Pulmonary artery endothelial cell (primary cell): ENCODE measurements at places on chromosomes 1 and 21. TPM values are rescaled to one million over a fixed set of nuclear protein-coding genes. Genes with fewer than 3 reads are reported as not detected.

PLPPR4 gene
- total RNA-seq, result not detected in 2 replicates

NENF gene
- 19.9 and 23.3 TPM in 2 replicates for total RNA-seq

- no peak for DNase-seq
These were observed 162.7 kb downstream of the PIGK start for GRCh38 chr1:77056525-77056924.

GRCh38 chr1:226482196-226482595 lies 66.4 kb upstream of the STUM start:
- DNase-seq, result no peak

GRCh38 chr1:89563957-89564604 lies 39.5 kb downstream of the LRRC8B start:
- no peak for DNase-seq

DNA sequence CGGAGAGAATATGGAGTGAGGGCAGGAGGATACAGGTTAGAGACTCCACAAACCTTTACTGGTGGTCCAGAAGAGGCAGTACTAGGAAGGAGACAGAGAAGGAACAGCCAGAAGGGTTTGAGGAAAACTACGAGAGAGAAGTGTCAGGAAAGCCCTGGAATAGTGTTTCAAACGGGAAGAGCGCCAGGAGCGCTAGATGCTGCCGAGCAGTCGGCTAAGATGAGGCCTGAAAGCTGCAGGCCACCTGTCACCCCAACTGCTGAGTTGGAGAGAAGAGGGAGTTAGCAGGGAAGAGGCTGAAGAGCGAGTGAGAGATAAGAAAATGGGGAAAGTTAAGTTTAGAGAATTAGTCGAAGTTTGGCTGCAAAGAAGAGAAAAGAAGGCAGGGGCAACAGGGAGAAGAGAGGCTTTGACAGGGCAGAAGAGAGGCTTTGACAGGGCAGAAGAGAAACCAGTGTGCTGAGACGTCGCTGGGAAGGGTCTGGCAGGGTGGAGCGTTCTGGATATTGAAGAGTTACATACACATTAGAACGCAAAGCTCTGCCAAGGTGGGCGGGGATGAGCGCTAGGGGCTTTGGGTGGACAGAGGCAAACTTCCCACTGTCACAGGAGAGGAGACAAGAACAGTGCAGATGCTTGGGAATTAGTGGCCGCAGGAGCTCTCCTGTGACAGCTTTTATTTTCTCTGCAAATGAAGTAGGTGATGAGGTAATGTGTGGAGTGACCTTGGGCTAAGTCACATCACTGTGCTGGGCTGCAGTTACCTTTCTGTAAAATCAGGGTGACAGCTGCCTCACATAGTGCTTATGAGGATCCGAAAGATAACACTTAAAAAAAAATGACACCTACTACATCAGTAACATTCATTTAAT lies 31.2 kb downstream of the PCSK9 start:
- DNase-seq, result no peak

CYP4A11 gene
- total RNA-seq, result not detected in 2 replicates

ANGPTL3 gene
- total RNA-seq, result not detected in 2 replicates

- no peak for DNase-seq
These were observed 7.3 kb upstream of the USP1 start for GRCh38 chr1:62429581-62429980.

DNA sequence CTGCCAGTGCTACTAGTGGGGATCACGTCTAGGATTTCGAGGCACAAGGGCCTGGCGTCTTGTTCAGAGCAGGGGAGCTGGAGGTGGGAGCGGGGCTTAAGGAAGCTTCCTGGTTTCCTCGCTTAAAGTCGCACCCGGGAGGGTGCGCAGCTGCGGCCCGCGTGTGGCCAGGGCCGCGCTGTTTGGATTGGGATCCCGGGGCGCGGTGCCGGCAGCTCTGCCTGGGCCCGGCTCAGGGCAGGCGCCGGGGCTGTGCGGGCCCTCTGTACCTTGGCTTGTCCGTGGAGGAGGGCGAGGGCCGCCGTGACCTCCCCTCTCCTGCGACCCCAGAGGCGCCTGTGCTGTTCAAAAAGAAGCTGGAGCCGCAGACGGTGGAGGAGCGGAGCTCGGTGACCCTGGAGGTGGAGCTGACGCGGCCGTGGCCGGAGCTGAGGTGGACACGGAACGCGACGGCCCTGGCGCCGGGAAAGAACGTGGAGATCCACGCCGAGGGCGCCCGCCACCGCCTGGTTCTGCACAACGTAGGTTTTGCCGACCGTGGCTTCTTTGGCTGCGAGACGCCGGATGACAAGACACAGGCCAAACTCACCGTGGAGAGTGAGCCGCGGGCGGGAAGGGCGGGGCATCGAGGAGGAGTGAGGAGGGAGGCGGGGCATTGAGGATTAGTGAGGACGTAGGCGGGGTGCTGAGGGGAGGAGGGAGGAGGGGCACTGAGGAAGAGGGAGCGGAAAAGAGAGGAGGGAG lies 67.8 kb downstream of the OBSCN start:
- peak; percentile 22 for DNase-seq

GRCh38 chr1:63575340-63575826 lies 17.8 kb upstream of the PGM1 start:
- DNase-seq, result no peak

CSF3R gene
- total RNA-seq, result not detected in 2 replicates

DNA sequence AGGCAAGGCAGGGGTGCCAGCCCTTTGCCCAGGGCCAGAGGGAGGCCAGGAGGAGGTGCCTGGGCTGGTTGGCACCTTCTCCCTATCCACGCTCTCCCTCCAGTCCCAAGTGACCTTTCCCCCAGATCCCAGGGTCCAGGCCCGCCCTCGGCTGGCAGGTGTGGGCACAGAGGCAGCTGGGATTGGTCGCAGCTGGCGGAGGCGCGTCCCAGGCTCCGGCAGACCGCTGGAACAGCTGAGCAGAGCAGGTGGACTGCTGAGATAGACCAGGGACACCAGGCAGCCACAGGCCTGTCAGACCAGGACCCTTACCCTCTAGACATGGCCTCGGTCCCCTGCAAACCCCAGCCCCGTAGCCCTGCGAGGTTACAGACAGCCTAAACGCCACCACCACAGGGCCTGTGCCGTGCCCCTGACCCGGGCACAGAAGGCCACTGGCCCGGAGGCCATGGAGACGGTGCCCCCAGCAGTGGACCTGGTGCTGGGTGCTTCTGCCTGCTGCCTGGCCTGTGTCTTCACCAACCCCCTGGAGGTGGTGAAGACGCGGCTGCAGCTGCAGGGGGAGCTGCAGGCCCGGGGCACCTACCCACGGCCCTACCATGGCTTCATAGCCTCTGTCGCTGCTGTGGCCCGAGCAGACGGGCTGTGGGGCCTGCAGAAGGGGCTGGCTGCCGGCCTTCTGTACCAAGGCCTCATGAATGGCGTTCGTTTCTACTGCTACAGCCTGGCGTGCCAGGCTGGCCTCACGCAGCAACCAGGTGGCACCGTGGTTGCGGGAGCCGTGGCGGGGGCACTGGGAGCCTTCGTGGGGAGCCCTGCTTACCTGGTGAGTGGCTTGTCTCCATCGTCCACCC lies at the start of gene SLC25A34:
TSS of gene SLC25A34 (plus strand) at position 221 of the 854 bp plus-strand sequence. CDS start at position 449, 228 bp downstream.
- DNase-seq, result no peak

DNA sequence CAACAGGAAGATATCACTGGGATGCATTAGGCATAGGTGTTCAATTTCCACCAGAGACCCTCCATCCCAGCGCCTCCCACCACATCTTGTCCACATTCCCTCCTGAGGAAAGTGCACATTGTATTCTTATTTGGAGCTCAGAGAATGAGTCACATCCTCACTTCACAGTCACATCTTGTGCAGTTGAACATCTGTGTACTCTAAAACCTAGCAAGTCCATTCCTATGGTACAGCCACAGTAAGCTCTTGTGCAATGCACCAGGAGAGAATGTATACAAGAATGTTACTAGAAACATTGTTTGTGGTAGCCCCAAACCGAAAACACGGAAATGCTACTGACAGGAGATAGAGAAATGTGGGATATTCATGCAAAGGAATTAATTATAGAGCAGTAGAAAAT lies 1.6 kb upstream of the KDF1 start:
- peak; percentile 56 for DNase-seq

GRCh38 chr1:17925290-17926237 lies 170.4 kb downstream of the ACTL8 start:
- no peak for DNase-seq

CD34 gene
- 16.9 and 26.1 TPM in 2 replicates for total RNA-seq

DNA sequence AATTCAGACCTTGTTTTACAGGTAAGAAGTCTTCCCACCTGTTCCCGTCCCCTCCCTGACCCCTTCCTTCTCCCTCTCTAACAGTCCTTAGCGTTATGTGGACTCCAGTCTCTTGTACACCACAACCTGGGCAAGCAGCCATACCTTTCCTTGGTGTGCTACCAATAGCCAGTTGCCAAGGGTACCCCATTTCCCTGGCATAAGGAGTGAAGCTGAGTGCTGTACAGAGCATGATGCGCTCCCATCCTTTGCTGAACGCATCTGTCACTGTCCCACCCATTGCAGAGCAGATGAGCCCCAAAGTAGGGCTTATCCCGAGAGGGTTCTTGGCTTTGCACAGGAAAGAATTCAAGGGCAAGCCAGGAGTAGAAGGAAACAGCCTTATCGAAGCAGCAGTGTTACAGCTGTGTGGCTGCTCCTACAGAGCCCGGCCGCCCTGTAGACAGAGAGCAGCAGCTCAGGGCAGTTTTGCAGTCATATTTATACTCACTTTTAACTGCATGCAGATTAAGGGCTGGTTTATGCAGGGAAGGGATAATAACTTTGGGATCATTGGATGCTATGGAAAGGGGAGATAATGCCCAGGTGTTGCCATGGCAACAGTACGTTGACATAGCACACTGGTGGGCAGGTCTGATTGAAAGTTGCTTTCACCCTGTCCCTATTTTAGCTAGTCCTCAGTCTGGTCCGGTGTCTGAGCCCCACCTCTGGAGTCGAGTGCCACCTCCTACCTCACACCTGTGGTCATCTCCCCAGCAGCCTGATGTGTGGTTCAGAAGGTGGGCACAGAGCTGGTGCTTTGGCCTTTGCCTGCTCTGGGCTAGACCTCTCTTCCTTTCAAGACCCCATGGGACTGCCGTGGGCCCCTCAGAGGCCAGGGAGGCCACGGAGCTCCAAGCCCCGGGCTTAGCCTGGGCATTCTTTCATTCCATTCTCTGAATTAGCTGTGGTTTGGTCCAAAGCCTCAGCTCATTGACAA lies 5.1 kb downstream of the FHAD1 start:
- no peak for DNase-seq

DNA sequence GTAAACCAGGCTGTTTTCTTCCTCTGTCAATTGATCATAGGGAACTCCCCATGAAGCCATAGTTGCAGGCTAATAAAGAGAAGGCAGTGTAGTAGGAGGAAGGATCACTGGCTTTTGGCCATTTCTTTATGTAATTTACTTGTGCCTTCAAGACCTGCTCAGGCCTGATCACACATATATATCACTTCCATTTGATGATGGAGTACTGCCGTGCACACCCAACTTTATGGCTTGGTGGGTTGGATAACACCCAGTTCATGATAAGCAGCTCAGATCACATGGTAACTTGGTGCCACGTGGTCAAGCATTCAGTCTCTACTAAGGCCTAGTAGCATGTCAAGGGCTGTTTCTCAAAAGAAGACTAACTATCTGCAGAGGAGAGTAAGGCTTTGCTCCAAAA lies 4.1 kb downstream of the MROH9 start:
- DNase-seq, result no peak

DNA sequence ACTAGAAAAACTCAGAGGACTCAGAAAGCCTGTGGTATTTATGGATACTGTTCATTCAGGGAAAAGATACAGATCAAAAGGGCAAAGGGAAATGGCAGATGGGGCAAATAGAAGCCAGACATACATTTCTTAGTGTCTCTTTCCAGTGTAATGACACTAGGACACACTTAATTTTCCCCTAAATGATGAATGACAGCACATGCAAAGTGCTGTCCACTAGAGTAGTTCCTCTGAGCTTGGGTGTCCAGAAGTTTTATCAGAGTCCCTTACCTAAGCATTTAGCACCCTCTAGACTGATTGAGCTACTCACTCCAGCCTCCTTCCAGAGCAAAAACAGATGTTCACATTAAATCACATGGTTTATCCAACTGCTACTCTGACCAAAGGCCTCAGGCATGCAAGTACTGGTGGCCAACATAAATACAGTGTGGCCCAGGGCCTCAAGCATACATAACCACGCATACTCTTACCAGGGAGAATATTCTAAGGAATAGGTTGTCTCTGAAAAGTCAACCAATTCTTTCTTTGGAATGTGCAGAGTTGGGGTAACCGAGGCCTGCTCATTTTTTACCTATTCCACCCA lies 166.9 kb downstream of the NCAM2 start:
- DNase-seq, result no peak

GRCh38 chr21:36509973-36510664 lies 30.2 kb upstream of the CLDN14 start:
- no peak for DNase-seq

- no peak for DNase-seq
These were observed 116.9 kb downstream of the DUSP10 start for GRCh38 chr1:221625026-221625425.

TMEM234 gene
- 12.8 and 14.2 TPM in 2 replicates for total RNA-seq

GRCh38 chr1:42833981-42834380 lies 12.4 kb upstream of the ZNF691 start:
- no peak for DNase-seq

- DNase-seq, result peak; percentile 61
These were observed 207.2 kb downstream of the TOMM20 start for GRCh38 chr1:234921266-234922062.

GRCh38 chr1:46204406-46204742 lies 1.2 kb downstream of the LURAP1 start:
- no peak for DNase-seq

DNA sequence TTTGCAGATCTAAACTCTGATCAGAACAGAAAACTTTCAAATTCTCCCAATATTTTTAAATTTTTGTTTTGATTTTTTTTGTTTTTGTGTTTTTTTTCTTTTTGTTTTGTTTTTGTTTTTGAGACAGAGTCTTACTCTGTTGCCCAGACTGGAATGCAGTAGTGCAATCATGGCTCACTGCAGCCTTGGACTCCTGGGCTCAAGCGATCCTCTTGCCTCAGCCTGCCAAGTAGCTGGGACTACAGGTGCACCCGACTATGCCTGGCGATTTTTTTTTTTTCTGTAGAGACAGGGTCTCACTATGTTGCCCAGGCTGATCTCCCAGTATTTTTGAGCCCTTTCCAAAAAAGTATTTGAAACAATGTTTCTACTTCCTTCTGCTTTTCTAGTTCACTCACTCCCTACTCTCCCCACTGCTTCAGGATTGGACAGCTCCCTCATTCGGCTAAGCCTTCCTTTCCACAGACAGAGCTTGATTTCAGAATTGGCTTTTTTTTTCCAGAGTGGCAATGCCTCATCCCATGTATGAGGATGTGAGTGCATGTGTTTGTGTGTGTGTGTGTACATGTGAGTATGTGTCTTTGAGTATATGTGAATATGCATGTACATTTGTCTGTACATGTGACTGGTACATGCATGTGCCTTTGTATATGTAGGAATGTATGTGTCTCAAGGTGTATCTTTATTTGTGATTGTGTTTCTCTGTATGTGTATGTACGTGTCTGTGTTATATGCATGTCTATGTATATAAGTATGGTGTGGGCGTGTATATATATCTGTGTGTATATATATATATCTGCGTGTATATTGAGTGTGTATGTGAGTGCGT lies 11.9 kb downstream of the LHX4 start:
- DNase-seq, result no peak

SMIM1 gene
- 0.74 and 1.6 TPM in 2 replicates for total RNA-seq

DNAH14 gene
- total RNA-seq, result 1.9 and 3.6 TPM in 2 replicates

CRP gene
- total RNA-seq, result 0.07 TPM in 1 of 2 replicates, not detected in the other

- DNase-seq, result no peak
These were observed 17.1 kb downstream of the ATP6V1G3 start for GRCh38 chr1:198523182-198523950.

CD1B gene
- total RNA-seq, result not detected in 2 replicates

MAGOH gene
- 56.3 and 78.5 TPM in 2 replicates for total RNA-seq

- DNase-seq, result no peak
These were observed 25.4 kb upstream of the RGS16 start for GRCh38 chr1:182629499-182630096.

TP53BP2 gene
- total RNA-seq, result 16.0 and 23.6 TPM in 2 replicates

GRCh38 chr1:179337288-179337687 lies 28.5 kb upstream of the AXDND1 start:
- no peak for DNase-seq
